ENCODE measurements at places on chromosomes 3 and 15.

DNA sequence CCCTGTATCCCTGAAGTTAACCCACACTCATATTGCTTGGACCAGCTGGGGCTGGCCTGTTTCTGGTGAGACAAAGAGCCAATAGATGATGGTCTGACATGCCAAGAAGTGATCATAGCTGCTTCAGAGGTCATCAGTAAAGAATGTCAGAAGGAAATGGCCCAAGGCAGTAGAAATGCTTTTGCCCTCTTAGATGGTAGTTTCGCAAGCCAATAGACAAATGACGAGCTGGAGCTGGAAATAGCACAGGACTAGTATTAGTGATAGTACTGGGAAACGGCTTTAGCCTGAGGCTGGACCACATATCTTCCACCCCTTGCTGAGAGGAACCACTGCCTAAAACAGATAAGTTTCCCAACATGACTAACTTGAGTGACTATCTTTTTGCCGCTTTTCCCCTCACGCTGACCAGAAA, 176.1 kb upstream of the THBS1 start:
- no peak for DNase-seq

DNA sequence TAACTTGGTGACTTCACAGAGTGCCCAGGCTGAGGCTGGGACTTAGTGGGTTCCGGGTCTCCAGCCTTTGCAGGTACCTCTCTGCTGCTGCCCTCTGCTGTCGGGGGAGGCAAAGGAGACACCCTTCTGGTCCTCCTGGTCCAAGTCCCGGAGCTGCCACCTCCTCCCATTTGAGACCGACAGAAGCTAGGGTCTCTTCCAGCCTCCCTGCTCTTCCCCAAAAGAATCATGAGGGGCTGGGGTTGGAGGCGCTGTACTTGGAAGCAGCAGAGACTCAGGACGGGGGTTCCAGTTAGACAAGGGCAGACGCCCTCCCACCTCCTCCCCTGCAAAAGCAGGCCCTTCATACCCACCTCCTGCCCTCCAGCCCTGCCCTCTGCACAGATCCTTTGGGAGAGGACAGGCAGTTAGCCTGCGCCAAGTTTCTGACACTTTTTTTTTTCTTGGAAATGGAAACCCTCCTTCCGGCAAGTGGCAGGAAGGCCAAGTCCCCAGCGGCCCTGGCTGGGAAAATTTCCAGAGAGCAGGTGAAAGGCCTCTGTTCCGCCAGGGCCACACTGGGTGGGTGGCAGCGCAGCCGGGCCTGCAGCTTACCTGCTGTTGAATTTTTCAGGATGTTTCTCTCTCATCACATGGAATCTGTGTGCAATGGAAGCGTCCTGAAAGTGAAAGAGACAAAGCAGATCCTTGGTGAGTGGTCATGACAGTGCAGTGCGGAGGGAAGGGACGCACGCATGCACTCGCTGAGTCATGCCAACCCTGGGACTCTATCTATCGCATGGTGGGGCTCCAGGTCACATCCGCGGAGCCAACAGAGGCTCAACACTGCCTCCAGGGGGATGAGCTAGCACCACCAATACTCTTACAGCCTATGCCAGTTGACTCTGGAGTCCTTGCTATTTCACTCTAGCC, 119.9 kb downstream of the DGKG start:
- DNase-seq = no peak

- DNase-seq = no peak
Observed at GRCh38 chr15:89770041-89770440, 6.1 kb upstream of the MESP2 start.

- no peak for DNase-seq
Observed at GRCh38 chr3:194046995-194047645, 88.8 kb upstream of the HES1 start.

GRCh38 chr3:29281344-29282241, 722 bp downstream of the RBMS3 start:
- DNase-seq = no peak

- no peak for DNase-seq
Observed at GRCh38 chr15:75195766-75196241, 5.9 kb upstream of the C15orf39 start.

DNA sequence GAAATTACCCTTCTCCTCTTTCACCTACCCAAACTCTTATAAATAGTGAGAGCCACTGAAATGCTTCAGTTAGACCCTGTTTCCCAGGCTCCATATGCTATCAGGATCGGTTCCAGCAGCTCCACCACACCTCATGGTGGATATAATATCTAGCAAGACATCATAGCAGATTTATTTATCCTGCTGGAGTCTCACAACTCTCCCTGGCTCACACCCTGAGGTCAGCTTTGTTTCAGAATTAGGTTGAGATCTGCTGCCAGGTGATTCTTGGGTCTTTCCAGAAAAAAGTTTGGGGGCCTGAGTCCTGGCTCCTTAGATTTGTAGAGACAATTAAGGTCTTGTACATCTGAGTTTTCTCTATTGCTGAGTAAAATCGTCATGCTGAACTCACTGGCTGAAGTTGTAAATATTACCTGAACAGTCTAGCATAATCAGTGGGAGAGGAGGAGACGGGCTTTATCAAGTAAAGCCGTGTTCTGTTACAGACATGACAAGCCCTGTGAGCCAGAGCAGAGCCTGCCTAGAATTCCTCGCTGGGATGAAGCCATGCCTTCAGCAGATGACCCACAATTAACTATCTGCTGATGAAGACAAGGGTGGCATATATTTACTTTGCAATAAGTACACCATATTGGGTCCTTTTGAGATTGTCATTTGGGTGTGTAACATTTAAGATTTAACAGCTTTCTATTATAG, 131.6 kb downstream of the STAC start:
- DNase-seq = no peak

DNA sequence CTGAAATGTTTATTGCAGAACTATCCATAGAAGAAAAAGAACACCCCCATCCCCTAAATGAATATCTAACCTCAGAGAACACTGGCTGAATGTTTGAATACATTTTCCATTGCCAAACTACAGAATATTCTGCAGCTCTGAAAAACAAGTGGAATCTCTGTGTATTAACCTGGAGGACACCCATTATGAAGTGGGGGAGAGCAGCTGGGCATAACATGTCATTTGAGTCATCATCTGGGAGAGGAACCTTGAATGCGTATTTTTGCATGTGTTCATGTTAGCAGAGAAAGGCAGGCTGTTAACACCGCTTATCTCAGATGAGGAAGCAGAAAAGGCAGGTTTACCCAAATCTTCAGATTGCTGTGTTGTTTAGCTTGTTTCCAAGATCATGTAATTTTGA, 31.5 kb downstream of the ESYT3 start:
- DNase-seq = no peak

DNA sequence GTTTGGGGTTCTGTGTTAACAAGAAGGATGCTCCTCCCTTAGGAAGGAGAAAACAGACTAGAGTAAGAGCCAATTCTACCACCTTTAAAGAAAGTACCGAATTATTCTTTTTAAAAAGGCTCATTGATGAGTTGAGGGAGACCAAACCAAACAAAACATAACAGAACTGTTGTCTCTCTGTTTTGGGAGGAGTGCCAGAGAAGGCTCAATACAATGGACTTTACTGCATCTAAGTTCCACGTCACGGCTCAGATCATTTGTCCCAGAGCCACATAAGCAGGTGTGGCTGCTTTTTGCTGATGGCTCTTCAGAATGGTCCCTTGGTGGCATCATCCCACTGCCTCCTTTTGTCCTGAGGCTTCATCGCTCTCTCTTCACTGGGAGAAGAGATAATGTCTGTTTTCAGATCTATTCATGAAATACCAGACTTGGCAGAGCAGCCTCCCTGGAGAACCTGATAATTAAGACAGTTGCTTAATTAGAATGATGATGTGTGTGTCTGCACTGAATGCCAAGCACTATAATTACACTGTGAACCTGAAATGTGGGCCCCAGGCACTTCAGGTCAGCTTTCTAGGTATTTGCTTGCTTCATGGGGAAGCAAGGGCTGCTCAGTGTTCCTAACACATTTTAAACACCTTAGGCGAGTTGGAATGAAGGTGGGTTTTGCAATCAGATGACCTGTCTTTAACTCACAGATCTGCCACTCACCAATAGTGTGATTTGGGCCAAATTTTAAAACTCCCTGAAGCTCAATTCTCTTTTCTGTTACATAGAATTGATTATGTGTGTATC, 335.2 kb upstream of the MCTP2 start:
- no peak for DNase-seq

GRCh38 chr15:60003243-60004008, 685 bp upstream of the FOXB1 start:
- no peak for DNase-seq

GRCh38 chr3:49831341-49831740, 17.6 kb upstream of the UBA7 start:
- DNase-seq = no peak

GRCh38 chr3:79170021-79170420, 597.8 kb downstream of the ROBO1 start:
- no peak for DNase-seq

GRCh38 chr3:196115678-196116083, 33.8 kb upstream of the TFRC start:
- no peak for DNase-seq

GRCh38 chr15:68795298-68795848, 25.3 kb downstream of the ANP32A start:
- peak; percentile 26 for DNase-seq

DNA sequence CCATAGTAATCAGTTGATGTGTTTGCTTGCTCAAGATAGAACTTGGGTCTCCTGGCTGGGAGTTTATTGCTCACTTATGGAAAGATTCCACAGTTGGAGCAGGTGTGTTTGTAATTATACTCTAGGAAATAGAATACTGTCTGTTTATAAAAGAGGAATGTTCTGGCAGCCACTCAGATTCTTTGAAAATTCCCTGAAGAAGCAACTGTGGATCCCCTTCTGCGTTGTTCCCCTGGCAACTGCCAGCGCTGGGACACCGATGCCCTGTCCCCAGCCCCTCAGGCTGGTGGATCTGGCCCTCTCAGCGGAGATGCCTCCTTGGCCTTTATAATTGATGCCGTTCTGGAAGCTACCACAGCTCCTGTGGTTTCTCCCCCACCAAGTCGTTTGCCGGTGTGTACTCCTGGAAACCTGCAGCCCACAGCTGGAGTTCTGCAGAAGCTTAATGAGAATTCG, 225.9 kb downstream of the ITPR1 start:
- no peak for DNase-seq

GRCh38 chr3:21562243-21562642, 188.8 kb downstream of the ZNF385D start:
- DNase-seq = no peak
